ENCODE measurements at places on chromosomes 7 and 10.

GRCh38 chr10:27223964-27224363 lies 16.6 kb downstream of the ACBD5 start:
- peak; percentile 9 for DNase-seq

DNA sequence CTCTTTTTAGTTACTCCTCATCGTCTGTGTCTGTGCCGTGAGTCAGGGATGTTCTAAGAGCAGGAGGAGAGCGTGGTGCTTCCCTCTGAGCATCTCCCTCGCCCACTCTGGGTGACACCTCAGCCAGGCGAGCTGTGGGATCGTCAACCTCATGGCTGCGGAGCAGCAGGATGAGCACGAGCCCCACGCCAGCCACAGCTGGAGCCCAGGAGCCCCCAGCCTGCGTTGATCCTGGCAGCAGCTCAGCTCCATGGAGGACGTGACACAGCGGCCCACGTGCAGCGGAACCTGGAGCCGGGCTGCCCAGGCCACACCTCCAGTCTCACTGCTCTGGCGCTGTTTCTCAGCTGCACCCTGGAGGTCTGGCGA lies 512.0 kb downstream of the PTPRN2 start:
- no peak for DNase-seq

GRCh38 chr7:1345796-1346755 lies 113.2 kb downstream of the MICALL2 start:
- no peak for DNase-seq

- DNase-seq, result peak; percentile 31
These were observed 3.8 kb upstream of the ADAMTS14 start for GRCh38 chr10:70668454-70668970.

DNA sequence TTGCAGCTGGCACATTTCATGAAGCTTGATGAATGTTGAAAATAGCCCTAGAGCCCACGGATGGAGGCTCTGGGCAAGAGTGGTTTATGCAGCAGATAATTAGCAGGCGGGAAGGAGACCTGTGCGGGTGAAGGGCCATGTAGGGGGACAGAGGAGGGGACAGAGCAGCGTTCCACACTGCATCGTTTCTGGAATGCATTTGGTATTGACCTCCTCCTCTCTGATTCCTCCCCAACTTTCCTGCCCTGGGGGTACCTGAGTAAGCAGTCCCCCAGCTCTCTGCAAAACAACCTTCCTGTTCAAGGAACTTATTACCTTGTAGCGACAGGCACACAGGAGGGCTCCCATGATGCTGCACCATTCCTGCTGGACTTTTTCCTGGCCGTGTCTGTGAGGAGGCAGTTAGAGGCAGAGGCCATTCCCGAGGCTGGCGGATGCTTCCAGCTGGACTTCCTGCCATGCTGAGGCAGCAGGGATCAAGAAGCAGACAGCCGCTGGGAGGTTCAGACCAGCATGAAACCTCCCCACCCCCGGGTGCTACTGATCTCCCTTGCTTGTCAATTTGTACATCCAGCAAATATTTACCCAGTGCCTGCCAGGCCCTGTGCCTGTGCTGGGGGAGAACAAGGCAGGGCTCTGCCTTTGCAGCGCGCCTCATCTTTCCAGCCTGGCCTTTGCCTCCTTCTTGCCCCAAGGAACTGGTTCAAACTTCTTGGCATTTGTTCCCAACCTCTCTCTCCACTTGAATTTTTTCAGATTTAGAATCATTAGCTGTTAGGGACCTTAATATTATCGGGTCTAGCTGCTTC lies 28.7 kb downstream of the SLC29A3 start:
- DNase-seq, result no peak

DNA sequence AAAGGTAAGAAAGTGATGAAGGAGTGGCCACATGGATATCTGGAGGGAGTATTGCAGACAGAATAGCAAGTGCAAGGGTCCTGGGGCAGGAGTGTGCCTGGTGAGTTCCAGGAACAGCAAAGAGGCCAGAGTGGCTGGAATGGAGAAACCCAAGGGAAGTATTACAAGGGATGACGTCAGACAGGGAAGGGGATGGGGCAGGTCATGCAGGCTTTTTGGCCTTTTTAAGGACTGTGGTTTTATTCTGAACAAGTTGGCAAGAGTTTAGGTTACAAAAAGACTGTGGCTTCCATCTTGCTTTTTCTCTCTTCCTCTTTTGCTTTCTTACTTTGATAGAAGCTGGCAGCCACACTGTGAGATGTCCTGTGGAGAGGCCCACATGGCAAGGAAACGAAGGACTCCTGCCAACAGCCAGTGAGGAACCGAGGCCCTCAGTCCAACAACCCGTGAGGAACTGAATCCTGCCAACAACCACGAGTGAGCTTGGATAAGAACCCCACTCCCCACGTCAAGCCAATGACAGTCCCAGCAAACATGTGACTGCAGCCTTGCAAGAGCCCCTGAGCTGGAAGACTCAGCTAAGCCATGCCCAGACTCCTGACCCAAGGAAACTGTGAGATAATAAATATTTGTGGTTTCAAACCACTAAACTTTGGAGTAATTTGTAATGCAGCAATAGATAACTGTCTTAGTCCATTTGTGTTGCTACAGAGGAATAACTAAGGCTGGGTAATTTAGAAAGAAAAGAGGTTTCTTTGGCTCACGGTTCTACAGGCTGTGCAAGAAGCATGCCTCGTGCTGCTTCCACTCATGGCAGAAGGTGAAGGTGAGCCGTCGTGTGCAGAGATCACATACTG lies 19.8 kb upstream of the KDM7A start:
- peak; percentile 22 for DNase-seq

All from HFFc6 (cell line).